ENCODE measurements at places on chromosomes 5 and 9.

- DNase-seq: no peak
Observed at GRCh38 chr9:92444841-92445240, 20.6 kb upstream of the OMD start.

DNA sequence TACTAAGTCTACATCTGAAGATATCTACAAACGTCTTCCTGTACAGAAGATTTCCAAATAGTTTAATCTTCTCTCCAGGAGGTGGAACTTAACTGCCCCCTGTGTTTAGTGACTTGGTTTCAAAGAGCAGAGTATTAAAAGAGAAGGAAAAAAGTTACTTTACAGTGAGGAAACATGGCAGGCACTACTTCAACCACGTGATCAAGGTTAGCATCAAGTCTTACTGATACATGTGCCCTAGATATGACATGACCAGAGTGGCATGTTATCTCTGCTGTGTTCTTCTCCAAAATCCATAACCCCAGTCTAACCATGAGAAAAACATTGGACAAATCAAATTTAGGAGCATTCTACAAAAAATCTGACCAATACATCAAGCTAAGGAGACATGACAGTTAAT, 125.8 kb downstream of the ADAMTS12 start:
- DNase-seq: no peak

- peak; percentile 76 for DNase-seq
Observed at GRCh38 chr5:132496631-132497487, 6.3 kb upstream of the IRF1 start.

- DNase-seq: no peak
Observed at GRCh38 chr5:16048132-16048531, 131.5 kb downstream of the MARCHF11 start.

DNA sequence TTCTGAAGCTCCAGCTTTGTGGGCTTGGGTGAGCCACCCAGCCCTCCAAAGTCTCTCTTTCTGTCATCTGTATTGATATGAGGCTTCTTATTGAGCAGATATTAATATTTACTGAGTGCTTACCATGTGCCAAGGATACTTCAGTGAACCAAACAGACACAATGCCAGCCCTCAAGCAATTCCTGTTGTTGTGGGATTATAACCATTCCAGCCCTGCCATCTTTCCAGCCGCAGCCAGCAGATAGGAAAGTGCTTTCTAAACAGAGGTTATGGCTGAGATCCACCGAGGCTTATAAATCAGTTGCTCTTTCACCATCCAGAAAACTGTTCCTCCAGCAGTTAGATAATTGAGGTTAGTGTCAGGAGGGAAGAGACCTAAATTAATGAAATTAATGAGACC, 137.7 kb upstream of the ALDH1B1 start:
- DNase-seq: no peak

GRCh38 chr5:154706416-154706815, 48.8 kb upstream of the LARP1 start:
- DNase-seq: no peak

GRCh38 chr9:79884546-79884945, 312.8 kb downstream of the TLE4 start:
- no peak for DNase-seq

DNA sequence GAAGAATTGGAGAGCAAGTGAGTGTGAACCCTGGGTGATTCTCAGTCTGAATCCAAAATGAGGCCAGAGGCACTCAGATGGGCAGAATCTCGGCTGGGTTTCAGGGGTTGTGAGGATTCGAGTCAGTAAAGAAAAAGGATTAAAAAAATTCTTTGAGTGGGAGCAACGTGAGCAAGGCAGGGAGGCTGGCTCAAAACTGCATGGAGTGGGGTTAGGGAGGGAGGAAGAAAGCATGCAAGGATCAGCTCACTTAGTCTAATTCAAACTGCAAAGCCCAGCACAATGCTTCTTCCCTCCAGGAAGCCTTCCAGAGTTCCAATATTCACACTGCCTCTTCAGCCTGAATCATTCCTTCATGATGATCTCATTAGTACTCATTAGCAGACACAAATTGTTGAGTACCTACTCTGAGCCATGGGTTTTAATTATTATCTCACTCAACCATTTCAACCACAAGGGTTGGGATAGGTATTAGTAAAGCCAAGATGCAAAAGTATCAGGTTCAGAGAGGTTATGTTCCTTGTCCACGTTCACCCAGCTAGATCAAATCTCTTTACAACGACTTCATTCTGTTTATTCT, 95.8 kb downstream of the BRINP1 start:
- no peak for DNase-seq

DNA sequence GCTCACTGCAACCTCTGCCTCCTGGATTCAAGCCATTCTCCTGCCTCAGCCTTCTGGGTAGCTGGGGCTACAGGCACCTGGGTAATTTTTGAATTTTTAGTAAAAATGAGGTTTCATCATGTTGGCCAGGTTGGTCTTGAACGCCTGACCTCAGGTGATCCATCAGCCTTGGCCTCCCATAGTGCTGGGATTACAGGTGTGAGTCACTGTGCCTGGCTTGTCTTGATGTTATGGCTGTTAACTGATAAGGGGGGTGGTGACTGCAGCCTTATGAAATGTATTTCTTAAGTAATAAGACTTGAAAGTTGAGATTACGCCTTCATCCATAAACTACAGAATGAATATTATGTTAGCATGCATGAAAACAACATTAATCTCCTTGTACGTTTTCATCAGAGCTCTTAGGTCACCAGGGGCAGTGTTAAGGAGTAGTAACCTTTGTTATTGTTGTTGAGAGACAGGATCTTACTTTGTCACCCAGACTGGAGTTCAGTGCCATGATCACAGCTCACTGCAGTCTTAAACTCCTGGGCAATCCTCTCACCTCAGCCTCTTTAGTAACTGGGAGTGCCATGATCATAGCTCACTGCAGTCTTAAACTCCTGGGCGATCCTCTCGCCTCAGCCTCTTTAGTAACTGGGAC, 148.3 kb downstream of the ATP10B start:
- DNase-seq: no peak

DNA sequence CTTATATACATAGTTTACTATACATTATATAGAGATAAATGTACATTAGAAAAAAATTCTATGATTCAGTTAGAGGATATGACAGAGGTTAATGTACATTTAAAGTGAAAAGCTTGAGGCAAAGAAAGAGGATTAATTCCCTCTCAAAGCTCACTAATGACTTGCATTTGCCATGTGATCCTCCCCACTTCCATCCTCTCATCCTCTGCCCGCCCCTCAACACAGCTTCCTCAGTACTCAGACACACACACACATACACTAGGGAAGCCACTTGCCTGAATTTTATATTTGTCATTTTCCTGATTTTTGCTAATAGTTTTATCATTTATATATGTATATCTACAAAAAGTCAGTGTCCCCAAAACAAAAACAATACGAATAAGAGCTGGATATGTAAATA, 764.5 kb downstream of the EFNA5 start:
- DNase-seq: no peak

- DNase-seq: no peak
Observed at GRCh38 chr9:83936523-83936922, 15.3 kb upstream of the KIF27 start.

DNA sequence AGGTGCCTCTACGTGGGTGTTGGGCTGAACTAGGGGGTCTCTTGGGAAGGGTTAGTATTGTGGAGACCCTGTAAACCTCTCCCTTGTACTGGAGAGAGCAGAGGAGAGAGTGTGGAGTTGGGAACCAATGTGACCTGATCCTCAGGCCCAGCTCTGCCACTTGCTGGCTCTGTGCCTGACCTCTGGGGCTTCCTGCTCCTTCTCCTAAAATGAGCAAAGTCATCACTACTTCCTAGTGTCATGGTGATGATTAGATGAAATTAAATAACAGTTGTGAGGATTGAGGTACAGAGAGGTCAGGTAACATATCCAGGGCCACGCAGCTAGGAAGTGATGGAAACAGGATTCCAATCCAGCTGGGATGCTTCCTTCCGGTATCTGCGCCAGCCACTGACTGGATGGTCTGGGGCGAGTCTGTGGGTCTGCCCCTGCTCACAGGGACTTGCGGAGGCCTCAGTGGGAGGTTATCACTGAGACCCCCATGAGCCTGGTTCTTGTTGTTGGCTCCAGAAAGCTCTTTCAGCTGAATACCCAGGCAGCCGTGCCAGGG, 9.2 kb downstream of the GALNT10 start:
- DNase-seq: no peak

GRCh38 chr5:107670087-107670931, 428 bp downstream of the EFNA5 start:
- peak; percentile 15 for DNase-seq

- no peak for DNase-seq
Observed at GRCh38 chr5:177592905-177593304, 902 bp downstream of the TMED9 start.

DNA sequence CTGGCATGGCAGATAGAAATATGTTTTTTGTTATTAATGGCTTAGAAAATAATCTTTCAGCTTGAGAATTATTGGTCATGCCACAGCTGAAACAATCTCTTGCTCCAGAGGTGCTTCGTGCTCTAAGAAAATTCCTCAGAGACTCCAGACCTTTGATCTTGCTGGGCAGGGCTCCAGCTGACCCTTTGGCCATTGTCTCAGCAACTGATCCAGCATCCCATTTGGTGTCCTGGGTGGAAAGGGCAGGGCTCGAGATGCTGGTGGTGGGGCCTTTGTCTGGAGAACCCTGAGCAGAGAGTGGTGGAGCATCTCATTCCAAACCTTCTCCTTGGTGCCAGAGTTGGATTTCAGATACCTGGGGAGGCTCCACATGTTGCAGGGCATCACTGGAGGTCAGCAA, 43.2 kb upstream of the PIK3R1 start:
- DNase-seq: no peak

- DNase-seq: no peak
Observed at GRCh38 chr5:16909464-16909863, 26.6 kb downstream of the MYO10 start.

DNA sequence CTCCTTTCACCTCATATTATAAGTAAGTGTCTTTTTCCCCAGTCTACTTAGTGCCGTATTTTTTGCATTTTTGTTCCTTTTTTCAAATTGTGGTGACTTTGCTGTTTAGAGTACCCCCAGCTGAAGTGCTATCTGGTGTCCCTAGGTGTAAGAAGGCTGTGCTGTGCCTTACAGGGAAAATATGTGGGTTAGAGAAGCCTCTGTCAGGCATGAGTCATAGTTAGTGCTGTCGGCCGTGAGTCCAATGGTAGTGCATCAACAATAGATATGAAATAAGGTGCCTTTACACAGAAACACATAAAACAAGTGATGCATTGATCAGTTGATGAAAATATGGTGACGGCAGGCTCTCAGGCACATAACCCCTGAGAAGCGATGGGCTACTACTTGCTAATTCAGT, 20.1 kb downstream of the SYK start:
- no peak for DNase-seq

- DNase-seq: no peak
Observed at GRCh38 chr9:137112564-137113384, 1.8 kb downstream of the DPP7 start.

GRCh38 chr9:76664120-76664519, 100.1 kb upstream of the PCA3 start:
- no peak for DNase-seq

- DNase-seq: no peak
Observed at GRCh38 chr9:131252120-131252519, 24.2 kb downstream of the FAM78A start.

DNA sequence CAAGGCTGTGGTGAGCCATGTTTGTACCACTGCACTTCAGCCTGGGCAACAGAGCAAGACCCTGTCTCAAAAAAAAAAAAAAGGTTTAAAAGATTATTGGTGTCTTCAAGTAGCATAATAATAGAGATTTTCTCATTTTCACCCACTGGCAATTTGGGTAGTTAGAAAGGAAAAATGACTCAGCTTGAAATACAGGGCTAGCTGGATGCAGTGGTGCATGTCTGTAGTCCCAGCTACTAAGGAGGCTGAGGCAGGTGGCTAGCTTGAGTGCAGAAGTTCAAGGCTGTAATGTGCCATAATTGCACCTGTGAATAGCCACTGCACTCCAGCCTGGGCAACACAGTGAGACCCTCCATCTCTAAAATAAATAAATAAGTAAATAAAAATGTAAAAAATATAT, 111.1 kb downstream of the ARRDC3 start:
- DNase-seq: no peak

Measured in GM12892 (cell line).